ENCODE measurements at places on chromosomes 6 and 20.

- DNase-seq = no peak
These were observed 62.3 kb upstream of the SNX9 start for GRCh38 chr6:157760589-157761330.

DNA sequence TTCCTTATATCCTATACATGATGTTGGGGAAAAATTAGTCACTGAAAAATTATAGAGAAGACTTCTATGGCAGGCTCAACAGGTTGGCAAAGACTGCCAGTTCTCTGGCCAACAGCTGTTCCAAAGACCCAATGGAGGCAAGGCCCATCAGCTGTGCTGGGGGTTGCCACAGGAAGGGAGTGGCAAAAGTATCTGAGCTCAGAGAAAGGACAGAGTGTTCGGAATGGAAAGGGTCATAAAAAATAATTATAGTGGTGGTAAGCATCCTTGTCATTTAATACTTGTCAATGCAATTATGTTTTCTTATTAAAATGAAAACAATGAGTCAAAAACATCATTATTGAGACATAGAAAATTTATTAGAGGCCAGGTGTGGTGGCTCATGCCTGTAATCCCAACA, 36.1 kb downstream of the FASTKD5 start:
- DNase-seq = no peak

- DNase-seq = no peak
These were observed 30.5 kb downstream of the NEDD9 start for GRCh38 chr6:11201772-11202512.

DNA sequence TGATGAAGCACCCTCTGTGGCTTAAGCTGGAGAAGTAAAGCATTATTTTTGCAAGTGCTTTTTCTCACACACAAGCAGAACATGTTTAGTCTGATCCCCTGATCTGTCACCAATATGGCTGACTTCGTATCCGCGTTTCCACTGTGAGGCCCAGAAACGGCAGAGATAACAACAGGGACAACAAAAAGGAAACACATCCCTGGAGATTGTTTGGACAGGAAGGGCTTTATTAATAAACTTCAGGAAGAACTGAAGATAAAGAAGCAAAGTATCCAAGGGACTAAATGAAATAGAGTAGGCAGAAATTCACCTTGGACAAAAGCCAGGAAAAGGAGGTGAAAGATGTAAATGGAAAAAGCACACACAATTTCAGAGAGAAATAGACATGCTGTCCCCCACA, 49.2 kb downstream of the RARS2 start:
- no peak for DNase-seq

GRCh38 chr20:61727761-61728160, 337.9 kb downstream of the TAF4 start:
- no peak for DNase-seq

GRCh38 chr6:158028876-158029275, 47.2 kb downstream of the SYNJ2 start:
- no peak for DNase-seq

DNA sequence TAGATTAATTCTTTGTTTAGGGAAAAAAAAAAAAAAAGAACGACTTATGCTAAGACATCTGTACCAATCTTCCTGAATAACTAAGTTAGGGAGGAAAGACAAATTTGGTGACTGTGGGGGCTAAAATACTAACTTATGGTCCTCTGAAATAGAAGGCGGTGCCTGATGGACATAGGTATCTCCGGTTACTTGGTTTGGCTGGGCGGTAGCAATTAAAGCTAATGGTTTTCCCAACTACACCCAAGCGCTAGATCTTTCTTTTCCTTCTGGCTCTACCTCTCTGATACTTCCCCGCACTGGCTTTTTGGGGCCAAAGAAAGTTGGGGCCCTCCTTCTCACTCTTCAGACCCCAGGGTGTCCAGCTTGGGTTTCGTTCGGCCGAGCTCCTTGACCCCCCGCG, 1.0 kb upstream of the RBM24 start:
- DNase-seq = no peak

- no peak for DNase-seq
These were observed 189.1 kb upstream of the TCF21 start for GRCh38 chr6:133699741-133700385.

- DNase-seq = no peak
These were observed 210.3 kb upstream of the TSHZ2 start for GRCh38 chr20:52761867-52762266.

- no peak for DNase-seq
These were observed 17.4 kb downstream of the HLA-DOA start for GRCh38 chr6:32991972-32992371.

- no peak for DNase-seq
These were observed 408.1 kb upstream of the MARCKS start for GRCh38 chr6:113449051-113449450.

DNA sequence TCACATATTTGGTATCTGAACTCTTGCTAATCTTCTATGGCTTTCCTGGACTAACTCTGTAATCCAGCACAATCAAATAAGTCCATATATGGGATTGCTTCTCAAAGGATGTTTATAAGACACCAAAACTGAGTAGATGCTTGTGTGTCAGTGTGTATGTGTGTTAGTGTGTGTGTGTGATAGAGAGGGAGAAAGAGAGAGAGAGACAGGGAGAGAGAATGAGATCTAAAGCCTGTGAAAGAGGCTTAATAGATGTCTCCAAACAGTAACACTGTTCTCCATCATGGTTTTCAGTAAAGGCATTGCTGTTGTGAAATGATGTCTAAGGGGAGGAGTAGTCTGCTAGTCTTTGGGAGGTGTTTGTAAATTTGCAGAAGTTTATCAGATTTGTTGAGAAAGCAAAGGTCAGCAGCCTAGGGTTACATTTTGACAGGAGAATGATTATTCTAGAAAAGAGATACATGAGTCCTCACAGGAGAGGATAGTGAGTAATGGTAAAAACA, 73.9 kb upstream of the MLIP start:
- no peak for DNase-seq

GRCh38 chr6:142746524-142746923, 198.5 kb downstream of the HIVEP2 start:
- peak; percentile 23 for DNase-seq

GRCh38 chr6:45816674-45817297, 198.9 kb downstream of the CLIC5 start:
- DNase-seq = no peak

DNA sequence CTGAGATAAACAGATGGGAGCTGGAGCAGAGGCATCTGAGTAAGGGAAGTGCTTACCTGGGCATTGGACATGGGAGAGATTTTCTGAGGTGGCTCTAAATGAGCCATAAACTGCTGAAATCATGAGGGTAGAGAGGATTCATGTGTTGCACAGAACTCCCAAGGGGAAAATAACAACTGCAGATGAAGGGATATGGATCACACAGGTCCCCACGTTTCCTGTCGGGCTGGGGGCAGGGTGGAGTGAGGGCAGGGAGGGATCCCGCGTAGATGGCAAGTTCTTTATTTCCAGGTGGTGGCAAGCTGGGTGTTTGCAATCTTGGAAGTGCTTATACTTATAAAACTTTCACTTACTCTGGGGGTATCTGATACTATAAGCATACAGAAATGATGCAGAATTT, 422.6 kb upstream of the FLRT3 start:
- DNase-seq = no peak

DNA sequence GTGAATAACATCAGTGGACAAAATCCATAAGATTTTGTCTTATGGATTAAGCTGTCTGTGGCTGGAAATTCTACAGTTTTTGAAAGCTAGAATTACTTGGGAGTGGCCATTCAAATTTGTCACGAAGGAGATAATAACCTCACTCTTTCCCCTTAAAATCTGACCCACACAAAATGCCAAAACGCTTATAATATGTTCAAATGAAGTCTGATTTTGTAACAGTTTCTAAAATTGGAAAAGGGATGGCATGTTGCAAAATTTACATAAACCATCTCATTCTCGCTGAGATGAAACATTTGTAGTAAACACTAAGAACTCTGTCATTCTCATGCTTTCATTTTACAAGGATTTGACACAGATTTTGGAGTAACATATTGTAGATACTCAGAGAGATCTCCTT, 112.7 kb downstream of the GJA1 start:
- DNase-seq = no peak

DNA sequence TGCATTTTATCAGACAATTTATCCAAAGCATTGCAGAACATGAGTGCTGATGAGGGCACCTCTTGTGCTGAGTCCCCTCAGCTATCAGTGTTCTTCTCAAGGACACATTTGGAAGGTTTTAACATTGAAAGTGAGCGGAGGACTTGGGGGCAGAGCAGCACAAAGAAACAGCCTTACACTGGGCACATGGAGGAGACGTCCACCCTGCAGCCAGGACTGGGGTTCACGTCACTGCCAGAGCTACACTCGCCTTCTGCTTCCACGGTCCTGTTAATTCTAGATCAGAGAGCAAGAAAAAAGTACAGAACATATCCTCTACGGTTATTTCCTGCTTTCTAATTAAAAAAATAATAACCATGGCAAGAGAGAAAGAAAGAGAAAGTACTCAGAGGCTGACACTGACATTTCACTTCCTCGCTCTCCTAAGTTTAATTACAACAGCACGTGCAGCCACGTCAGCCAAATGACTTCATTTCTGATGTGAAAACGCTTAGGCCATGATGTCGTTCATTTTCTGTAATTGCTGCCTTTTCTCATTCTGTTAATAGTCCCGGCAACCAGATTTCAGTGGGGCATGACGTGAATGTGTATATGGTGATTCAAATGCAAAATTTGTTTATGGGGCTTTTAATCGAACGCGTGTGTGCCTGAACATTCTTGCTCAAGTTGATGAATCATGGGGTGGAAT, 5.1 kb downstream of the PRND start:
- peak; percentile 14 for DNase-seq

GRCh38 chr6:73951183-73951582, 255.2 kb downstream of the CD109 start:
- no peak for DNase-seq

DNA sequence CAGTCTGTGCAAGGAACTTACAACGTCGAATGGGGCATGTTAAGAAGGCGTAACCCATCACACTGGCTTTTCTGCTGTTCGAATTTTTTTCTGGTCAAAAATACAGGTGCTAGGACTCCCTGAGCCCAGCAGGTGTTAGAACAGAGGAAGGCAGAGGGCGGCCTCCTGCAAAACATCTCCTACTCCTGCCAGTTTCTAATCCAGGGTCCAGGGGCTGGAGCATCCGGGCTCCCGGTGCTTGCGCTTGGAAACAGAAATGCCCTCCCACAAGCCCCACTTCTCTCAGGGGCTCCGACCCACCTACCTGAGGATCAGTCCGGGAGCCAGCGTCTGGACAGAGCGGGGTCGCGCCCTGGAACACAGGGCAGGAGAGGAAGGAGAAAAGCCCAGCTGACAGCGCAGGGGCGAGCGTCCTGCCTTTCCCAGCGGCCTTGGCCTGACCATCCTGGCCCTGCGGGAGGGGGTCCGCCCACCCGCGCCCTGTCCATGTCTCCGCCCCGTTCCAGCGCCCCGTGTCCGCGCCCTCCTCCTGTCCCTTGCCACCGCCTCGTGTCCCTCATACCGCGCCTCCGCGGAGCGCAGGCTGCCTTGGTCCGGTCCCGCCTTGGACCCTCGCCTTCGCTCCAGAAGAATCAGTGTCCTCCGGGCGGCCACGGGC, 14.8 kb upstream of the LPA start:
- no peak for DNase-seq
